Activated CD8-positive, alpha-beta memory T cell treated with anti-CD3 and anti-CD28 coated beads for 1 hour (primary cell): ENCODE measurements at places on chromosomes 4 and X.

DNA sequence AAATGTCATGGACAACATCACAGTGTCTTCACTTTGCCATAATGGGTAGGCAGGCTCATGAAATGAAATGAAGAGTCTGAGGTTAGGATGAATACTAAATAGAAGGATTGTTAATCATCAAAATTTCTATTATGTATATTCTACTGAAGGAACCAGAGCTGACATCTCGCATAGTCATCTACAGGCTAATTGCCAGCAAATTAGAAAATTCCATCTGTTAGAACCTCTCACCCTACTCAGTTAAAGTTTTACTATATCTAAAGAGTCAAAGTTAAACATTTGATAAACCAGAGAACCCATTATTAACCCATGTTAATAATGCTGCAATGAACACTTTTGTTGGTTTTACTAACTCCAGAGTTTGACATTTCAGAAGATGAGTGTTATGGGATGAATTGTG, 114.6 kb downstream of the ARHGAP6 start:
- no peak for DNase-seq

DNA sequence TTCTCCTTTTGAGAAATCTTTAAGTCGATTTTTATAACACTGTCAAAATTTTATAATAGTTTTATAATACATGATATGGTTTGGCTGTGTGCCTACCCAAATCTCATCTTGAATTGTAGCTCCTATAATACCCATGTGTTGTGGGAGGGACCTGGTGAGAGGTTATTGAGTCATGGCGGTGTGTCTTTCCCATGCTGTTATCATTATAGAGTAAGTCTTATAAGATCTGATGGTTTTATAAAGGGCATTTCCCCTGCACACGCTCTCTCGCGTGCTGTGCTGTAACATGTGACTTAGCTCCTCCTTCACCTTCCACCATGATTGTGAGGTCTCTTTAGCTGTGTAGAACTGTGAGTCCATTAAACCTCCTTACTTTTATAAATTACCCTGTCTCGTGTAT, 364.0 kb upstream of the SPANXN4 start:
- no peak for DNase-seq

DNA sequence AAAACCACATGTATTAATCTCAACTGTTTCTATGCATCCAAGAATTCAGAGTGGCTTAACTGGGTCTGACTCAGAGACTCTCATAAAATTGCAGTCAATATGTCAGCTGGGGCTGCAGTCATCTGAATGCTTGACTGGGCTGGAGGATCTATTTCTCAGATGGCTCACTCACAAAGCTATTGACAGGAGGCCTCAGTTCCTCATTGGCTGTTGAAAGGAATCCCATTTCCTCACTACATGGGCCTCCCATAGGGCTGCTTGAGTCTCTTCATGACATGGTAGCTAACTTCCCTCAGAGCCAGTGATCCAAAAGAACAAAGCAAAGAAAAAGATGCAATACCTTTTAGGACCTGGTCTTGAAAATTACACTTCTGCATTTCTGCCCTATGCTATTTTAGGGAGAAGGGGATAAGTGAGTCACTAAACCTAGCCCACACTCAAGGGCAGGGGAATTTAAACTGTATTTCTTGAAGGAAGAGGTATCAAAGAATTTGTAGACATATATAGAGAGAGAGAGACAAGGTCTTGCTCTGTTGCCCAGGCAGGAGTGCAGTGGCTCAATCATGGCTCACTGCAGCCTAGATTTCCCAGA, 9.8 kb downstream of the SCFD2 start:
- no peak for DNase-seq

- no peak for DNase-seq
Observed at GRCh38 chr4:148089624-148090023, 352.6 kb downstream of the NR3C2 start.

- DNase-seq = no peak
Observed at GRCh38 chrX:13816643-13817627, at the start of gene GPM6B. Gene GPM6B, minus strand, starts transcription at chrX:13817093. Its CDS starts 189 bp downstream, at chrX:13816904.

DNA sequence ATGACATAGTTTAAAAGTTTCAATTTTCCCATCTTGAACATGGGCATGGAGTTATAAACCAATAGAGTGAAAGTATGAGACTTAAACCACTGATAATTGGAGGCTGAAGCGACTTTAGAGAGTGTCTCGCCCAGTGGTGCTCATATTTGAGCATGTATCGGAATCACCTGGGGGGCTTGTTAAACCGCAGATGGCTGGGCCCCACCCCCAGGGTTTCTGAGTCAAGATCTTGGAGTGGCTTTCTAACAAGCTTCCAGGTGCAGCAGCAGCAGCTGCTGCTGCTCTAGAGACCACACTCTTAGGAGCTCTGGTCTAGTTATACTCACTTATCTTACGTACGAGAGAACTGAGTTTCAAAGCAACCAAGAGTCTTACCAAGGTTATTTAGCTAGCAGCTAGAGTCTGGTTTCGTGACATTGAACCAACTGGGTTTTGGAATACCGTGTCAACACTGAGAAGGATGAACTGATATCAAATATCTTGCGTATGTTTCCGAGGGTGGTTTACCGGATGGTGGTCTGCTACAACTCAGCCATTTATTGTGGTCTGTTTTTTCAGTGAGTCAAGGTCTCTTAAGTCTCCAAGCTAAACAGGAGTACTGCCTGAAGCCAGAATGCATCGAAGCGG, 5.9 kb downstream of the PHEX start:
- no peak for DNase-seq

DNA sequence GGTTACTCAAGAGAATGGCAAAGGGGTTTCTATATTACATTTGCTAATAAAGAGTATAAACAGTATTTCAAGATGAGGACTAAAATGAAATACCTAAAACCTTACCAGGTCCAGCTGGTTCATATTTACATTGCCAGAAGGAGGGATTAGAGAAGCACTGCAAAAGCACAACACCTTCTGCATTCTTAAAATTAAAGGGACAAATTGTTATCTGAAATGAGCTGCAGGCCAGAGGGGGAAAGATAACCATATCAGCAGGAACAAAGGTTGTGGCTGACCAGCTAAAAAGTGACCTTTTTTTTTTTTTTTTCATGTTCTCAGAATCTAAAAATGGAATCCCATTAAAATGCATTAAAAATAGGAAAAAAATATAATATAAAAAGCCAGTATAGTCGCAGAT, 39.7 kb downstream of the AFF2 start:
- DNase-seq = no peak
